ENCODE measurements at places on chromosomes 4 and X. TPM values are rescaled to one million over a fixed set of nuclear protein-coding genes. Genes with fewer than 3 reads are reported as not detected.

GRCh38 chrX:26915064-26915463 lies 548.1 kb downstream of the PPP4R3C start:
- no peak for DNase-seq

GRCh38 chr4:133565379-133565778 lies 416.3 kb downstream of the PCDH10 start:
- DNase-seq: no peak

The AWAT2 gene
- total RNA-seq: 3.9 TPM

The TSPAN7 gene
- total RNA-seq: 6.4 TPM

GRCh38 chr4:150949943-150950342 lies 65.1 kb downstream of the LRBA start:
- DNase-seq: no peak

GRCh38 chr4:81982846-81983540 lies 390.8 kb downstream of the HNRNPD start:
- DNase-seq: no peak

GRCh38 chr4:144740316-144740715 lies 94.4 kb downstream of the HHIP start:
- no peak for DNase-seq

Measured in testis (tissue), 5 donors.